Aorta (tissue), 5 donors: ENCODE measurements at places on chromosomes 12 and 14. TPM values are rescaled to one million over a fixed set of nuclear protein-coding genes. Genes with fewer than 3 reads are reported as not detected.
A peak's percentile ranks its signal among the peaks of the same experiment; 100 is the strongest.

The TMEM30B gene
- 9.9 TPM for polyA plus RNA-seq

The REP15 gene
- polyA plus RNA-seq = 0.87 TPM

The BDKRB1 gene
- 0.18 TPM for polyA plus RNA-seq

DNA sequence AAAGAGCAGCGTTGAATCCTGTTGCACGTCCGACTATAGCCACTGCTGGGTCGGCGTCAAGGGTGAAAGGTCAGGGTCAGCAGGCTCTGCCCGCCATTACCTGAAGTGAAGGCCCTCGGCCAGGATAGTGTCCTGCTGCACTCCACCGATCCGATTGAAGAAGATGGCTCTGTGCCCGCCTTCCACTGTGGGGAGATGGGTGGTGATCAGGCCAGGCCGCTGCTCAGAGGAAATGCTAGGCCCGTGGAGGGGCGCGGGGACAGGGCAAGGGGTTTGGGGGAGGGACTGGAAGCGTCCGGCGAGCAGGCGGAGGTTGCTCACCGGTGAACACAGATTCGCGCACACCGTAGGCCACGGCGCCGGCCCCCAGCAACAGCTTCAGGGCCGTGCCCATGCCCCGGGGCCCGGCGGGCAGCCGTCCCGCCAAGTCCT is 352 bp downstream of the PHB2 start:
- no peak overlapping the region for H3K27ac ChIP-seq
- peaks cover 7% of the 10 kb centered on the region for H3K36me3 ChIP-seq
- no peaks in the 10 kb centered on the region for H3K27me3 ChIP-seq
- no peak for DNase-seq
- H3K4me3 ChIP-seq = peak overlapping the region; percentile 75

DNA sequence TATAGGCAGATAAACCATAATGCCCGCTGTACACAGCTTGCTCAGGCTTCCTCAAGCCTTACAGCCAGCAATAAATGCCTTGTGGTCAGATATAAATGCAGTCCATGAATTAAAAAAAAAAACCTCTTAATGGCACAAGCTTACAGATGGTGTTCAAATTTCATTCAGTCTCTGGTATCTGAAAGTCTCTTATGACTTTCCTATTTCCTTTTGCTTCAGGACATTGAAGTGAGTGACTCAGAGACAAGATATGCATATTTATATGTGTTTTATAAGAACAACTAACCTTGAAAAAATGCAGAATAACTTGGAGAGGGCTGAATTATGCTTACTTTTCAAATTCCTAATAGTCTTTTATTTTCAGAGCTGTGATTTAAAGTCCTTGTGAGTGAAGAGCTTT is 426.9 kb upstream of the MIS18BP1 start:
- no peaks in the 10 kb centered on the region for H3K4me1 ChIP-seq
- no peaks in the 10 kb centered on the region for H3K27me3 ChIP-seq
- DNase-seq = no peak
- no peaks in the 10 kb centered on the region for H3K36me3 ChIP-seq
- H3K27ac ChIP-seq = no peak overlapping the region

DNA sequence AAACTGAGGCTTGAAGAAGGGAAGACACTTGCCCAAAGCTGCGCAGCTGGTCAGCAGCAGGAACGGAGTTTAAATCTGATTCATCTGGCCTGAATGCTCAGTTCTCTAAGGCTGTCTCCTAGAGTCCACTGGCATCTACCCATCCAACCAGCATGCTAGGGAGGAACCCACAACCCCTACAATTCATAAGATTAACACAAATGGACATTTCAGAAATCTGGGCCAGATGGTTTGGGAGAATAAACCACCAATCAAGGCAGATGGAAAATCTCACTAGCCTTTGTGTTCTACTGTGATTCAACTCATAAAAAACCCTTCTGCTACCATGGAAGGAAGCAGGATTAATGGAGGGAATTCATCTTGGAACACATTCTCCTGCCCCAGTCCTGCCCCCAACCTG is 67.8 kb downstream of the WSCD2 start:
- H3K27ac ChIP-seq = no peak overlapping the region
- H3K36me3 ChIP-seq = no peaks in the 10 kb centered on the region
- no peak overlapping the region for H3K4me3 ChIP-seq
- H3K27me3 ChIP-seq = no peaks in the 10 kb centered on the region
- no peak for DNase-seq

- no peak overlapping the region for H3K4me3 ChIP-seq
- no peaks in the 10 kb centered on the region for H3K27me3 ChIP-seq
- H3K36me3 ChIP-seq = no peaks in the 10 kb centered on the region
- no peak for DNase-seq
- H3K4me1 ChIP-seq = no peaks in the 10 kb centered on the region
Observed at GRCh38 chr12:13686260-13686659, 295.1 kb downstream of the GRIN2B start.

- no peak overlapping the region for H3K27ac ChIP-seq
- DNase-seq = no peak
- H3K36me3 ChIP-seq = no peaks in the 10 kb centered on the region
- peaks cover 1% of the 10 kb centered on the region for H3K4me1 ChIP-seq
- no peak overlapping the region for H3K4me3 ChIP-seq
Observed at GRCh38 chr12:29980304-29980703, 196.6 kb upstream of the TMTC1 start.

DNA sequence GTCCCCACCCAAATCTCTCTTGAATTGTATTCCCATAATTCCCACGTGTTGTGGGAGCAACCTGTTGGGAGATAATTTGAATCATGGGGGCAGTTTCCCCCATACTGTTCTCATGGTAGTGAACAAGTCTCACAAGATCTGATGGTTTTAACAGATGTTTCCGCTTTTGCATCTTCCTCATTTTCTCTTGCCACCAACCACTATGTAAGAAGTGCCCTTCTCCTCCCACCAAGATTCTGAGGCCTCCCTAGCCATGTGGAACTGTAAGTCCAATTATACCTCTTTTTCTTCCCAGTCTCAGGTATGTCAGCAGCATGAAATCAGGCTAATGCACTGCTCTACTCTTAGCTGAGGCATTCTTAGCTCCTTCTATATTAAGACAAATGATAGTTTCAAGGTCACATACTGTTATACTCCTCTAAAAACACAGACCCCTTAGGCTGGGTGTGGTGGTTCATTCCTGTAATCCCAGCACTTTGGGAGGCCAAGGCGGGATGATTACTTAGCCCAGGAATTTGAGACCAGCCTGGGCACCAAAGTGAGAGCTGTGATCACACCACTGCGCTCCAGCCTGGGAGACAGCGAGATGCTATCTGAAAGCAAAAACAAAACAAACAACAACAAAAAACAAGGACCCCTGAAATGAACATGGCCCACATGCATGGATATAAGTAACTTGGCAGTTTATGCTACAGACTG is 3.6 kb downstream of the SCAF11 start:
- no peak overlapping the region for H3K4me3 ChIP-seq
- H3K27me3 ChIP-seq = no peaks in the 10 kb centered on the region
- H3K27ac ChIP-seq = no peak overlapping the region
- H3K36me3 ChIP-seq = no peaks in the 10 kb centered on the region
- no peak for DNase-seq

- peaks cover 2% of the 10 kb centered on the region for H3K27me3 ChIP-seq
- no peaks in the 10 kb centered on the region for H3K36me3 ChIP-seq
- H3K27ac ChIP-seq = no peak overlapping the region
- no peaks in the 10 kb centered on the region for H3K4me1 ChIP-seq
- no peak for DNase-seq
Observed at GRCh38 chr12:114291389-114292060, 114.4 kb downstream of the TBX5 start.
